Hair follicular keratinocyte (primary cell): ENCODE measurements at places on chromosomes 1 and 21. TPM values are rescaled to one million over a fixed set of nuclear protein-coding genes. Genes with fewer than 3 reads are reported as not detected.

FCGR3A gene
- not detected in 2 replicates for total RNA-seq

FCN3 gene
- total RNA-seq: not detected in 2 replicates

SYDE2 gene
- total RNA-seq: 2.2 and 3.6 TPM in 2 replicates

PPM1J gene
- 6.6 and 18.3 TPM in 2 replicates for total RNA-seq

RCSD1 gene
- 0.27 and 0.31 TPM in 2 replicates for total RNA-seq

TFF2 gene
- not detected in 2 replicates for total RNA-seq

AZIN2 gene
- 1.3 and 6.8 TPM in 2 replicates for total RNA-seq

SCCPDH gene
- total RNA-seq: 4.2 and 4.7 TPM in 2 replicates

NEXN gene
- 0.94 and 1.3 TPM in 2 replicates for total RNA-seq

OR10K2 gene
- total RNA-seq: not detected in 2 replicates

ANGPTL3 gene
- not detected in 2 replicates for total RNA-seq

TMEM54 gene
- 294 and 312 TPM in 2 replicates for total RNA-seq

TBCE gene
- total RNA-seq: 24.5 and 30.8 TPM in 2 replicates

FMOD gene
- total RNA-seq: 0.42 and 2.0 TPM in 2 replicates

GPA33 gene
- not detected in 2 replicates for total RNA-seq

AHDC1 gene
- total RNA-seq: 7.3 and 8.4 TPM in 2 replicates

BSND gene
- not detected in 2 replicates for total RNA-seq

GJB3 gene
- total RNA-seq: 225 and 274 TPM in 2 replicates

CFHR5 gene
- total RNA-seq: not detected in 2 replicates

CFAP141 gene
- not detected in 2 replicates for total RNA-seq

TCHHL1 gene
- 0.08 TPM in 1 of 2 replicates, not detected in the other for total RNA-seq

SPOCD1 gene
- 4.7 and 6.2 TPM in 2 replicates for total RNA-seq

GLMN gene
- 6.8 and 9.4 TPM in 2 replicates for total RNA-seq

ODR4 gene
- 10.2 and 14.4 TPM in 2 replicates for total RNA-seq

CREB3L4 gene
- 5.7 and 7.1 TPM in 2 replicates for total RNA-seq

F3 gene
- total RNA-seq: 773 and 963 TPM in 2 replicates

PKN2 gene
- total RNA-seq: 14.5 and 20.7 TPM in 2 replicates

CGN gene
- 0.16 and 0.19 TPM in 2 replicates for total RNA-seq
